Epithelial cell of alveolus of lung (primary cell): ENCODE measurements at places on chromosomes 4 and X. TPM values are rescaled to one million over a fixed set of nuclear protein-coding genes. Genes with fewer than 3 reads are reported as not detected.

Gene ATP1B4
- total RNA-seq: not detected in 2 replicates

Gene C4orf50
- total RNA-seq: not detected in 2 replicates

Gene CD38
- 1.0 TPM in 1 of 2 replicates, not detected in the other for total RNA-seq

Gene CTSO
- total RNA-seq: 10.6 and 22.9 TPM in 2 replicates

Gene ETDA
- not detected in 2 replicates for total RNA-seq

Gene ANXA10
- total RNA-seq: 1.8 and 6.7 TPM in 2 replicates
